ENCODE measurements at places on chromosomes 3 and 15.

GRCh38 chr3:108487439-108487838 lies 23.0 kb downstream of the MYH15 start:
- no peak for DNase-seq

- DNase-seq = no peak
Observed at GRCh38 chr15:100694381-100695021, 92.1 kb downstream of the ASB7 start.

- peak; percentile 78 for DNase-seq
Observed at GRCh38 chr15:68524753-68525584, 53.8 kb upstream of the CORO2B start.

DNA sequence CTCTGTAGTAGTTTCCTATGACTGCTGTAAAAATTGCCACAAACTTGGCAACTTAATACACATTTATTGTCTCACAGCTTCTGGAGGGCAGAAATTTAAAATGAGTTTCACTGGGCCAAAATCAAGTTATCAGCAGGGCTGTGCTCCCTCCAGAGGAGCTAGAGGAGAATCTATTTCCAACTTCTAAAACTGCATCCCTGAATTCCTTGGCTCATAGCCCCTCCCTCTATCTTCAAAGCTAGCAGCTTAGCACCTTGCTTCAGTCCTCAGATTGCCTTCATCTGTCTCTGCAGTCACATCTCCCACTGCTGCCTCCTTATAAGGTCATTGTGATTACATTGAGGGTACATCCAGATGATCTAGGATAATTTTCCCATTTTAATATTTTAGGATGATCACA lies 17.8 kb upstream of the GADL1 start:
- no peak for DNase-seq

DNA sequence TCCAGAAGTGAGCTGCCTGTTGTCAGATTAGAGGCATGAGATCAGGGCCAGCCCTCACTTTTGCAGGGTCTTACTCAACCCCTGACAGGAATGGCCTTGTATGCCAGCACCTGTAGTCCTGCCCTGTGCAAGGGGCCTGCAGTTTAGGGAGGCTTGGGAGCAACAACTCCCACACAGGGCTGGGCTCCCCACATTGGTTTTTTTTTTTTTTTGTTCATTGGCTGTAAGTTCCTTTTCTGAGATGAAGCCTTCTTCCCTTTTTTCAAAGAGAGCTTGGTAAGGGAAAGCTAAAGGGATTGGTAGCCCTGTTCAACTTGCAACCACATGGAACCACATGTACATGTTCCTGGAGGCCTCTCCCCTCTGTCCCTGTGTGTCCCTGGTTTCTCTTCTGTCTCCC lies 46.4 kb downstream of the TNFAIP8L3 start:
- DNase-seq = no peak

- DNase-seq = no peak
Observed at GRCh38 chr3:124318656-124319055, 326.7 kb upstream of the ROPN1 start.

- no peak for DNase-seq
Observed at GRCh38 chr3:139491966-139492365, 15.7 kb upstream of the RBP2 start.

DNA sequence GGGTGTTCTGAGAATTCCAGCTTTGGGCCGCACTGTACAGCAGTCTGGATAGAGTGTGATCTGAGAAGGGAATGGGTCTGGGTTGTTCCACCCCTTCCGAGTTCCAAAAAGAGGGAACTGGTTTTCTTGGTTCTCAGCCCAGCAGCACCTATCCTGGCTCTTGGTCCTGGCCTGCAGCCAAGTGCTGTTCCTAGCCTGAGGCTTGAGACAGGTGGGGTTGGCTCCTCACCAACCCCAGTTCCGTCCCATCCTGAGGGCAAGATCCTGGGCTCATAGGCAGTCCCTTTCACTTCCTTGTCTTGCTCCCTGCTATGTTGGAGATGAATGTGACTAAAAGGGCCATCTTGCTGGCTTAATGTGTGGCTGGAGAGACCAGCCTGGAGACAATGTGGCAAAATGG lies 15.2 kb downstream of the IVD start:
- no peak for DNase-seq

DNA sequence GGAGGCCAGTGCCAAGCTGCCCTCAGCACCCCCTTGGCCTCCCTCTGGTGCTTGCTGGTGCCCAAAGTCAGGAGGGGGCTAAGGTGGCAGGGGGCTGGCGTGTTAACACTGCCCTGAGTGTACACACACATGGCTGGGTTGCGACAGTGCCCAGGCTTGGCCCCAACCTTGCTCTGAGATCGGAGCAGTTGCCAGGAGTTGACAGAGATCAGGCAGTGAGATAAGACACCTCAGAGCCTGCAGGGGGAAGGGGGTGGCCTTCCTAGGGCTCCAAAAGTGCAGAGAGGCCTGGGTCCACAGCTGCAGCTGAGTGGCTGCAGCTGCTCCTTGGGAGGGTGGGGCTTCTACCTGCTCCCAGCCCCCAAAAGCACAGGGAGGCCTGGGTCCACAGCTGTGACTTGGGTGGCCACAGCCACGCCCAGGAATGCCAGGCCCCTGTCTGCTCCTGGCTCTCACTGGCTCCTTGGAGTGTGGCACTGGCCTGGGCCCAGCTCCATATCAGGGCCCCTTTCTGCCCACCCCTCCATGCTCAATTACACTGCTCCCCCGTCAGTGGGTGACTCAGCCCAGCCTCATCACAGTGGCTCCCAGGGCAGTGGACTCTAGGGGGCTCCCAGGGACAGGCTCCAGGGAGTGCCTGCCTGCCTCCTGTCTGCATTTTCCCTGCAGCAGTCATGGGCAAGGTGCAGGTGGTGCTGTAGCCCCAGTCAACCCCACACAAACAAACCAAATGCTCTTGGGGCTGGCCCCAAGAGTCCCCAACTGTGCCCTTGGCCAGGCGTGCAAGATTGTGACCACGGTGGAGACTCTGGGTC lies 56.4 kb upstream of the C15orf39 start:
- no peak for DNase-seq

- DNase-seq = no peak
Observed at GRCh38 chr15:89398896-89399237, 64.2 kb upstream of the POLG start.

- no peak for DNase-seq
Observed at GRCh38 chr3:78402720-78403119, 1362.8 kb downstream of the ROBO2 start.

DNA sequence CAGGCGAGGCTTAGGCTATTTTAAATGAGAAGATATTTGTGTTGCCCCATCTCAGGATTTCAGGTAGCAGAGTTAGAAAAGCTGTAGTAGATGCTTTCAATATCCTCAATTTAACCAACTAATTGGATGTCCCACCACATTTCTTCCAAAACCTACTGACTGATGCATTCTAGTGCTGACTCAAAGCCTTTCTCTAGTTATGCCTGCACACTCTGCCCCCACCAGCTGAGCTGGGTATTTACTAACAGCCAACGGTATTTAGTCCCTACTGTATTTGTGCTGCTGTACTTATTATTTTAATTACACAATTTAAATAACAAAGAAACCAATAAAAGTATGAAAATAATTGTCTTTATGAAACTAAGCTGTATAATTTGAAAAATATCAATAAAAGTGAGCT lies 139.5 kb downstream of the OSBPL10 start:
- DNase-seq = no peak
